ENCODE measurements at places on chromosomes 13 and 19.

- DNase-seq, result no peak
Measured at GRCh38 chr13:85377783-85378182, 421.4 kb downstream of the SLITRK6 start.

GRCh38 chr19:51552996-51553725 lies 17.9 kb upstream of the ZNF175 start:
- no peak for DNase-seq

- no peak for DNase-seq
Measured at GRCh38 chr19:34320277-34320676, 44.7 kb upstream of the GPI start.

DNA sequence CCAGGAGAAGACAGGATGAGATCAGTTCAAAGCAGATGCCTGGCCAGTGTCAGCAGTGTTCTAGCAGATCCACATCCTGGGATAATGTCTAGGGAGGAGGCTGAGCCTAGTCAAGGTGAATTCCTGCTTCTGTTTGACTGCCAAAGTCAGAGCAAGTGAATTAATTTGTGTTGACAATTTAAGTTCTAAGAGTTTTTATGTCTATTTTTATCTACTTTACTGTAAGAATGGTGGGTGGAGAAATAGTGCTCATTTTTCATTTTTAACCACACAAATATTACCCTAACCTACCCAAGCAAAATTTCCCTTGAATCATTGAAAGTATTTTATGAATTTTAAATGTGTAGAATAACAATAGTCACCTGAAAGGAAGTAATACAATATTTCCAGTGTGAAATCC lies 207.6 kb upstream of the SLC10A2 start:
- no peak for DNase-seq

Data from NCI-H510A (cell line).